NCI-H2227 treated with DMSO at 0.1 percent for 48 hours (cell line): ENCODE measurements at places on chromosomes 11 and 22.
A peak's percentile ranks its signal among the peaks of the same experiment; 100 is the strongest.

GRCh38 chr11:17812091-17812864 lies 77.7 kb downstream of the KCNC1 start:
- peak; percentile 28 for DNase-seq

- DNase-seq: no peak
Observed at GRCh38 chr11:3983101-3983500, 111.5 kb upstream of the RRM1 start.

DNA sequence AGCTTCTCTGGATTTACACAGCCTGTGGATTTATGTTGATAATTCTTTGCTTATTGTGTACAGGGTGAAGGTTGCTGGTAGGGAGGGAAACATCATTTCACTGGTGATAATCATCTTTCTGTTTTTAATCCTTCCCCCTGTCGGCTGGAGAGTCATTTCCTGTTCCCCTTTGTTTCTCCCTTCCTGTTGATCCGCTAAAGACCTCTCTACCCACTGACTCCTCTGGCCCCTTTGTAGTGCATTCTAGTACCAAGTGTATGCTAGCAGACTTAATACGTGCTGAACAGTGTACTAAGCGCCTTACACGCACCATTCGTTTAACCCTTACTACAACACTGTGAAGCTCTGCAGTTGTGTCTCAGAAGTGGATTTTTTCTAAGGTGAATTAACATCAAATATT lies 19.0 kb upstream of the OR9Q1 start:
- DNase-seq: no peak

GRCh38 chr11:71322192-71322735 lies 69.9 kb upstream of the SHANK2 start:
- no peak for DNase-seq

DNA sequence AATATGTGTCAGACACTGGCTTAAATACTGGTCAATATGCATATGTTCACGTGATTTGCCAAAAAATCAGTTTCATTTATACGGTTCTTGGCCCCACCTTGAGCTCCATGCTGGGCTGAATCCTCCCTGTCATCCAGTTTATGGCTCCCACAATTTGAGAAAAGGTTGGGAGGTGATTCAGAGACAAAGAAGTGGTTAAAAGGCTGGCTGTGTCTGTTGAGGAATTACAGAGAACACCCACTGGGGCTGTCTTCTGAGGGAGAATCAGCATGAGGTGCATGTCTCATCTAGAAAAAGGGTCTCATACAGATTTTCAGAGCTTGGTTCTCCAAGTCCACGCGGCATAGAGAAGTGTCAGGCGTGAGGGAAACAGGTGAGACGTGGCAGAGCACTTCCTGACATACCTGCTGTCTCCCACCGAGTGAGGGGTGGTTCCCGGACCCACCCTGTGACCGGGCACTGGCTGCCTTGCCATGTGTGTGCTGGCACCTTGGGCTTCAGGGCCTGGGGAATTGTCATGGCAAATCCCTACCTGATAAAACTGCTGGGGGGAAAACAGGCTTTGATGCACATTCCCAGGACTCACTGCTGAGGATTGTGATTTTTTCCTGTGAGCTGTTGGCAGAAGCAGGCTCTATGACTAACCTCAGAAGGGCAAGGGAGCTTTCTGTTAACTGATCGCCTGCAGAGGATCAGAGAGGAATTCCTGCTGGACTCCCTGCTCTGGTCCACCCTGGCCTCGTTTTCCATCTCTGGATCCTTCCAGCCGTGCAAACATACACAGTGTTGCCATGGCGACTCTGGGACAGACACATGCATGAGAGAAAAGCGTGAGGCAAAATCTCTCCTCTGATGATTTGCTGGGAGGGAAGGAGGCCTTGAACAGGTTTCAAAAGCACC lies 223.6 kb downstream of the ADAMTS15 start:
- no peak for DNase-seq

DNA sequence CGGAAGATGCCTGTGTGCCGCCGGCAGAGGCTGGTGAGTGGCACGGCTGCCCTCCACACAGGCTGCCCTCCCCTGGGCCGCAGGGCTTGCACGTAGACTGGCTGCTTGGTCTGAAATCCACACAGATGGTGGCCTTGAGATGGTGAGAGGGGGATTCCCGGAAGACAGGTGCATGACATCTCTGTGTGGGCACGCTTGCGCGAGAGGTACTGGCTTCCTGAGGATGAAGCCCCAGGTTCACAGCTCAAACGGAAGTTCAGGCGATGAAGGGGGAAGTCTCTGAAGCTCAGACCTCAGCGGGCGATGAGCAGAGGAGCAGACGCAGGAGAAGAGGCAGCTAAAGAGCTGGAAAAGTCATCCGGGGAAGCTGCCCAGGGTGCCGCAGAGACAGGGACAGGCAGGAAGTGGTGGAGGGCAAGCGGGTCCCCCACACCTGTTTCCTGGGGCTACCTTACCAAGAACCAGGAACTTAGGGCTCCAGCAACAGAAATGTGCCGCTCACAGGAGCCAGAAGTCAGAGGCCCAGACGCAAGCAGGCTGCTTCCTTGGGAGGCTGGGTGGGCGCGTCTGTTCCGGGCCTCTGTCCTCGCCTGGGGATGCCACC lies 7.2 kb downstream of the CRELD2 start:
- no peak for DNase-seq

- no peak for DNase-seq
Observed at GRCh38 chr22:49099089-49099488, 728.6 kb downstream of the BRD1 start.

DNA sequence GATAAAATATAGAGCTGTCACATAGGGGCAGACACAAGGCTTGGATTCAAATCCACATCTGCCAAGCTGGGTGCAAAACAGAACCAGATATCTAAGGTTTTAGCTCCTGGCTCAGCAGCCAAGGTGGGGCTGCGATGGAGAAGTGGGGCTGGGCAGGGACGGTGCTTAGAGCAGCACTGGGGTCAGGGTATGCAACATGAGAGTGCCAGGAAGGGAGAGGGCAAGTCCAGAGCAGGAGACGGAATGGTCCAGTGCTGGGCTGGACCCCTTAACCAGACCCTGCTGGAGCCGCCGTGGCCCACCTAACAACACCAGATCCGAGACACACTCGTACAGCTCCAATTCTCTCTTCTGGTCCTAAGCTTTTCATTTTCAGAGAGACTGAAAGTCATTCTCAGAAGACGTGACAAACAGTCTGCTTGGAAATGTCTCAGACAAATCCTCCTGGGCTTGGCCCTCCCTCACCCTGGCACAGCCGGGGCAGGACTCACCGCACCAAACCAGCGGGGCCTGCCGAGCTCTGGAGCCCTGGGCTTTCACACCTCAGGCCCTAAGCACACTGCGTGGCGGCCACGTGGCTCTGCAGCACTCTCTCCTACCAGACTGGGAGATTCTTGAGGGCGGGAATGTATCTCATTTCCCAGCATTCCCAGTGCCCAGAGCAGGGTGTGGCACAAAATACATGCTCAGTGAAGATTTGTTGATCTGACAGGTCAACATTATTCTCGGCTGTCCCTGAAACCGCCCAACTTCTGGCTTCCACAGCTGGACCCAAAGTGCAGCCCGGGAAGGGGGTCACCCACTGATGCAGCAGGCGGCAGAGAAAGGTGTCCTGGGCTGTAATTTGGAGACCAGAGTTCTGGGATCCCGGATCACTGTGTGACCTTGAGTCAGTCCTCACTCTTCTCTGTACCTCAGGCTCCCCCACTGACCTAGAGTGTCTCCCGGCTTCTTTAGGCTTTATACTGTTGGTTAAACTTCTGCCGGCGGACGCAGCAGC lies 11.6 kb downstream of the LRRC32 start:
- DNase-seq: no peak

GRCh38 chr11:73399636-73400035 lies 23.4 kb downstream of the RELT start:
- no peak for DNase-seq

GRCh38 chr11:122276221-122276620 lies 160.2 kb upstream of the BLID start:
- DNase-seq: no peak

DNA sequence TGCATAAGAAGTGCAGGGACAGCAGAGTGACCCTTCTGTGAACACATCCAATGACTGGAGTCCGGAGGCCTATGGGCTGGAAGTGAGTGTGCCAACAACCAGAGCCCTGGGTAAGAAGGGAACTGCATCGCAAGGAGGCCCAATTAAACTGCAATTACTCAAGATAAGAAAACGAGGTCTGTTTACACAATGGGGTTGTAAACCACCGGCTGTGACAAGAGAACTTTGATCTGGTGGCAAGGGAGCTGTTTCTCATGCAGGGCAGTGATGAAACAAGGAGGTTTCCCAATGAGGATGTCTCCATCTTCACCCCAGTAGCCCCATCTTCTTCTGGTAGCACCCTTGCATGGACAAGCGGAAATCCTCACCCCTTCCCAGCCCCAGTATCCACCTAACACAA lies 21.5 kb downstream of the ETS1 start:
- no peak for DNase-seq

DNA sequence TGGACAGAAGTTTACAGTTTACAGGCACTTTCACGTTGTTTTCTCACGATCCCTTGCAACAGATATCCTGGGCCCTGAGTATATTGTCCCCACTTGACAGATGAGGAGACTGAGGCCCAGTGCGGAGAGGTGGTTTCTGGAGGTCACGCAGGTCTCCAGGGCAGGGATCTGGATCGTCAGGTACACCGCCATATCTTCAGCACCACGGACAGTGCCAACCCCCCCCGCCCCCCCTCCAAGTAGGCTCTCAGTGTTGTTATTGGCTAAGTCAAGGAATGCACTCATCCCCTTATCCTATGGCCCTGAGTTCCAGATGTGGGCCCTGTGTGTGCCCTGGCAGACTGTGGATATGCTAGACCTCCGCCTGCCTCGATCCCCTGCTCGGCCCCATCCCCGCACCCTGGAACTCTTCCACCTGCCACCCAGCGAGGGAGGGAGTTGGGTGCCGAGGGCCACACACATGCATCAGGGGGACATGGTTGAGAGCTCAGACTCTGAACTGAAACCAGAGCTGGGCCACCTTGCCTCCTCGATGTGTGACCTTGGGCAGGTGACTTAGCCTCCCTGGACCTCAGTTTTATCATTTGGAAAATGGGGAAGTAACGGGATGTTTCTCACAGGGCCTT lies 37.5 kb downstream of the MPPED1 start:
- DNase-seq: no peak

DNA sequence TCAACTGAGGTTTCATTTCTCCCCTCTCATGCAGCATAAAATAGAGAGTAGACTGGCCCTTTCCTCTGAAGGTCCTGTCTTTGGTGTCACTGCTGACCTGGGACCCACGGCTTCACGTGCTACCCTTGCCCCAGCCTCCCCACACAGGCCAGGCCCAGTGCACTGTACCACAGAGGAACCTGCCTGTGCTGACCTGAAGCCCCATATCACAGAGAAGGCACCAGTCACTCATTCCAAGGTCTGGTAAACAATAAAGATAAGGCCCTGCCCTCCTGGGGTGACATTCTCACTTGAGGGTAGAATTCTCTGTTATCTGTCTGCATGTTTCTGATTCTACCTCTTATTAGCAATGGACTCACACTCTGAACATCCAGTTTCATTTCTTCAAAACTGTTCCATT lies 51.3 kb downstream of the RPL27A start:
- DNase-seq: no peak

DNA sequence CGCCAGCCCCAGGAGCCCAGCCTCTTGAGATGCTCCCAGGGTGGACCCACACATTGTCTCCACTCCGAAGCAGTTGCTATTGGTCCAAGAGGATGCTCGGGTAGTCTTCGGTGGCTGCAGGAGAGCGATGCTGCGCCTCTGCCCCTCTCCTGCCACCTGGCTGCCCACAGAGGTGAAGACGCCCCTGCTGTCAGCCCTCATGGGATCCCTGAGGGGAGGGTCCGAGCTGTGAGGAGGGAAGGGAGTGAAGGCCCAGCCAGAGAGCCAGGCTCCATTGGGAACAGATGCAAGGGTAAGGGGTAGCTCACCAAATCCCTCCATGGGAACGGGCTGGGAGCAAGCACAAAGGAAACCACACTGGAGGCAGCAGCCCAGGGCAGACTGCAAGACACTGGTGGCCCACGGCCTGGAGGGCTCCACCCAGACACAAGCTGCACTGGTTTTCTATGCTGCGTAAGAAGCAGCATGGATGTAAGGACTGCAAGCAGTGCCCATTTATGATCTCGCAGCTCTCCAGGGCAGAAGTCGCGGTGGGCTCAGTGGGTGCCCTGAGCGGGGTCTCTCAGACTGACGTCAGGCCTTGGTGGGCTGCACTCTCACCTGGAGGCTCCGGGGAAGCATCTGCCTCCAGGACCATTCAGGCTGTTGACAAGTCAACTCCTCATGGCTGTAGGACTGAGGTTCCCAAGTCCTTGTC lies 15.7 kb downstream of the TSPAN32 start:
- DNase-seq: no peak

- DNase-seq: no peak
Observed at GRCh38 chr11:117459123-117459978, 131.7 kb downstream of the CEP164 start.

- DNase-seq: no peak
Observed at GRCh38 chr11:2709429-2709828, 9.6 kb upstream of the KCNQ1OT1 start.

GRCh38 chr11:74685905-74686304 lies 45.3 kb downstream of the CHRDL2 start:
- DNase-seq: no peak

GRCh38 chr11:709109-709997 lies 3.3 kb downstream of the EPS8L2 start:
- DNase-seq: no peak

- DNase-seq: no peak
Observed at GRCh38 chr22:50045211-50046018, 12.7 kb downstream of the TTLL8 start.

GRCh38 chr11:73409431-73409830 lies 33.2 kb downstream of the RELT start:
- DNase-seq: no peak

GRCh38 chr11:78669249-78669648 lies 94.6 kb upstream of the NARS2 start:
- no peak for DNase-seq

- DNase-seq: peak; percentile 61
Observed at GRCh38 chr11:78564490-78565467, 9.9 kb downstream of the NARS2 start.

GRCh38 chr11:114180301-114181055 lies 115.7 kb upstream of the NNMT start:
- no peak for DNase-seq

DNA sequence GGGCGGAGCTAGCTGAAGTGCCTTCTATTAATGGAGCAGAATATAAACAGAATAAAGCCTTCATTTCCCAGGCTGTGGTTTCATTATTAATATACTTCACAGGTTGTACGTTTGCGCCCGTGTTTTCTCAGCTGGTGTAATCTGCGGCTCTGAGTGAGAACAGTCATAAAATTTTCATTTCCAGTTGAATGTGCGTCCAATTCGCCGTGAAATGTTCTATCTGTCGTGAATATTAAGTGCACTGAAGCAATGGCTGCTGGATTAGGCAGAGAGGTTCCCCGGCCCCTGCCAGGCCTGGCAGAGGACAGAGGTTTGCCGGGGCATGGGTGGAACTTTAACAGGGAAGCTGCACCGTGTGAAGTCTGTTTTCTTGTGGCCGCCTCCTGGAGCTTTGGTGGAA lies 874.4 kb downstream of the NTM start:
- DNase-seq: no peak

GRCh38 chr11:71330349-71330748 lies 78.0 kb upstream of the SHANK2 start:
- DNase-seq: no peak

- no peak for DNase-seq
Observed at GRCh38 chr22:48719978-48720661, 1107.6 kb downstream of the BRD1 start.

- DNase-seq: no peak
Observed at GRCh38 chr11:83661491-83662350, 375.6 kb upstream of the CCDC90B start.
